ENCODE measurements at places on chromosomes 6 and 20.

DNA sequence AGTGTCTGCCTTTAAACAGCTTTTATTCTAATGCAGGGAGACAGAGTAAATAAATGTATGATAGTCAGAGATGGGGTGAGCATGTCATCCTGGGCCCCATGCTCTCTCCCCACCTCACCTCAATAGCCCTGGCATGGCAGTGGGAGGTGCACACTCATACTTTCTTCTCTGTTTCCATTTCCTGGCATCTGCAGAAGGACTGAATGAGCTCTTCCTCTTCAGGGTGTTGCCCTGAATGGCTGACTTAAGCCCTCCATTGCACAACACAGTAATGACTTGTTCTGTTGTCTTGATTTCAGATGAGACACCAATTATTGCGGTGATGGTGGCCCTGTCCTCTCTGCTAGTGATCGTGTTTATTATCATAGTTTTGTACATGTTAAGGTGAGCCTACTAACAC lies 57.0 kb upstream of the GNRH2 start:
- peak; percentile 85 for DNase-seq

- no peak for DNase-seq
Observed at GRCh38 chr6:40924839-40925238, 114.2 kb downstream of the UNC5CL start.

- DNase-seq: no peak
Observed at GRCh38 chr6:141677598-141678211, 455.0 kb upstream of the GJE1 start.

GRCh38 chr20:61929971-61930666 lies 135.6 kb downstream of the TAF4 start:
- no peak for DNase-seq

DNA sequence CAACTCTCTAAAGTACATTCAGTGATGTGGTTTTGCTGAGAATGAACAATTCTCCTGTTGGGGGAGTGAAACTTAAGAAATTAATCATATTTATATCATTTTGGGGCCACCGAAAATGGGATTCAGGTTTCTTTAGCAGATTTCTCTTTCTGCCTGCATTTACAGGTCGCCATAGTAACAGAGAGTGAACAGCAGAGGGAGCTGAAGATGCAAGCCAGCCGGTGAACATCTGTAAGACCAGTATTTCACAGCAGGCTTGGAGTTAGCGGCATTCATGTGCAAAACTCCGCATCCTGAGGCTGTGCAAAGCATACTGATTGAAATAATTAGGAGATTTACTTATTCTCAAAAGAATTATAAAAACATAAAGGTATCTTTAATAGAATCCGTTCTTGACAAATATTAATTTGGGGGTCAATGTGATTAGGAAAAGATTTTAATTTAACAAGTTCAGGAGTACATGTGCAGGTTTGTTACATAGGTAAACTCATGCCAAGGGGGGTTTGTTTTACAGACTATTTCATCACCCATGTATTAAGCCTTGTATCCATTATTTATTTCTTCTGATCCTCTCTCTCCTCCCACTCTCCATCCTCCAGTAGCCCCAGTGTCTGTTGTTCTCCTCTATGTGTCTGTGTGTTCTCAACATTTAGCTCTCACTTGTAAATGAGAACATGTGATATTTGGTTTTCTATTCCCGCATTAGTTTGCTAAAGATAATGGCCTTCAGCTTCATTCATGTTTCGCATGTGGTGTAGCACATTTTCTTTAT lies 17.8 kb upstream of the HSF2 start:
- DNase-seq: peak; percentile 65

- peak; percentile 78 for DNase-seq
Observed at GRCh38 chr6:33297956-33298772, 578 bp downstream of the RGL2 start.

GRCh38 chr6:26155061-26155930 lies 68.1 kb downstream of the HFE start:
- DNase-seq: peak; percentile 37

DNA sequence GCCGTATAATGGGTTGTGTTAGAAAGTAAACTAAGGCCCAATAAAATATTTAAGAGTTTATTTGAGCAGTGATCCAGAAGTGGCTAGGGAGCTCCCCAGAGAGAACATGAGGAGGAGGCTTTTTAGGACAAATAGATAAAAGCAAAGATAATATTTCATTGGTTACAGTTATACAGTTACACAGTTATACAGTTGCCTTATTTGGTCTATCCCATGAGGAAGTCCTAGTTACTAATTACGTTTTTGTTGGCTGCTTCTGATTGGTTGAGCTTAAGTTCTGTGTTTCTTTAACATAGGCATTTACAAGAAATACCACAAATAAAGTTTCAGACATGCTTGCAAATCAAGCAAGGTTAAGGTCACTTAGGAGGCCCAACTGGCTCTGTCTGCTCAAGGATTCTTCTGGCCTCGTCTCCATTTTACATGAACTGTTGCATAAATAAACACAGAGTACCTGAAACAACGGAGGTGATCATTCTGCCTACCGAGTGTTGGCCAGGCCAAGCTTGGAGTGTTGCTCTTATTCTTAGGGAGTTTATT lies 7.0 kb downstream of the UBD start:
- DNase-seq: no peak

- no peak for DNase-seq
Observed at GRCh38 chr6:95078457-95078856, 498.9 kb upstream of the MANEA start.

- no peak for DNase-seq
Observed at GRCh38 chr20:53568351-53568750, 25.3 kb downstream of the ZNF217 start.

DNA sequence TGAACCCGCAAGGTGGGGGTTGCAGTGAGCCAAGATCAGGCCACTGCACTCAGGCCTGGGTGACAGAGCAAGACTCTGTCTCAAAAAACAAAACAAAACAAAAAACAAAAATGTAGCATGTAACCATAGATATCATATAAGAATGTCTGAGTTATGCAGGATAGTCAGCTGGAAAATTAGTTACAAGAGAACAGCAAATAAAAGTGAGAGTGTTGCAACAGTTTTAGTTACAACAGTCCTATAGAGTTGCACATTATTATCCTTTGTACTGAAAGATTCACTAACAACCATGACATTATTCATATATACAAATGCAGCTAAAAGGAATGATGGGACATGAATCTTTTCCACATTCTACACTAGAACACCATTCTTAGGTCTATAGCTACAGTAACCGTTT lies 16.4 kb downstream of the RNF24 start:
- no peak for DNase-seq

DNA sequence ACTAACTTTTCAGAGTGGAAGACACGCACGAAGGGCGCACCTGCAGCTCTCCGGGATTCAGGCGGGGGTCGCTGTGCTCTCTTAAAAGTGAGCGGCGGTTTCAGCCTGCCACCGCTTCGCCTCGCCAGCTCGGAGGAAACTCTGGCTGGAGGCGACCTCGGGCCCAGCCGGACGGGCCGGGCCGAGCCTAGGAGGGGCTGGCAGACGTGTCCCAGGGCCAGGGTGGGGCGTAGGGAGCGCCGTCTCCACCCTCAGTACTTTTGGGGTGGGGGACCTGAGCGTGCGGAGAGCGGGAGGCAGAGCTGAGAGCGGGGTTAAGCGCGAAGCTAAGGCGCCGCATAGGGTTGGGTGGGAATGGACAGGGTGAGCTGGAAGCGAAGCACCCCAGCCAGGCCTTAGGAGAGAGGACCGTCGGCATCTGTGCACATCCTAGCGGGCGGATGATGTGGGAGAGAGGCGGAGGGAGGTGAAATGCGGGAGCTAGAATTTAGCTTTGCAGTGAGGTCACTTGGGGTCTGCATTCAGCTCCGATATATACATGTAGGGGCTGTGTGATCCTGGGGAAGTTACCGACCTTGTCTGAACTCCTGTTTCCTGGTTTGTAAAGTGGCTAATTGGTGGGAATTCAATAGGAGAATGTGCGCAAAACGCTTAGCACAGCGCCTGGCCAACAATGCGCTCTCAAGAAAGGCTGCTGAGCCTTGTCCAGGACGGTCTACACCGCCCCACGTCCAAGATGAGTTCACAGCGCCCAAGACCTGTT lies 6.5 kb upstream of the TFAP2A start:
- peak; percentile 12 for DNase-seq

DNA sequence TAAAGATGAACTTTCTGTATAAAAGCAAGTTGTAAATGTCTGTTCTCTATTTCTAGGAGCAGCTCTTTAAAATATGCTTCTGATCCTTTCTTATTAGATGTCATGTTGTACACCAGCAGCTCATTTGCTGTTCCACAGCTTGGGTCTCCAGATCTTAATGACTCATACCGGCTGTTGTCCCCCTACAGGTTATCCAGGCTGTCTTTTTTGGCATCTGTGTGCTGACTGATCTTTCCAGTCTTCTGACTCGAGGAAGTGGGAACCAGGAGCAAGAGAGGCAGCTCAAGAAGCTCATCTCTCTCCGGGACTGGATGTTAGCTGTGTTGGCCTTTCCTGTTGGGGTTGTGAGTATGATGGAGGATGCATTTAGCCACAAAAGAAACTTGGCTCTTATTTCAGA lies 76.0 kb downstream of the AIG1 start:
- DNase-seq: no peak

DNA sequence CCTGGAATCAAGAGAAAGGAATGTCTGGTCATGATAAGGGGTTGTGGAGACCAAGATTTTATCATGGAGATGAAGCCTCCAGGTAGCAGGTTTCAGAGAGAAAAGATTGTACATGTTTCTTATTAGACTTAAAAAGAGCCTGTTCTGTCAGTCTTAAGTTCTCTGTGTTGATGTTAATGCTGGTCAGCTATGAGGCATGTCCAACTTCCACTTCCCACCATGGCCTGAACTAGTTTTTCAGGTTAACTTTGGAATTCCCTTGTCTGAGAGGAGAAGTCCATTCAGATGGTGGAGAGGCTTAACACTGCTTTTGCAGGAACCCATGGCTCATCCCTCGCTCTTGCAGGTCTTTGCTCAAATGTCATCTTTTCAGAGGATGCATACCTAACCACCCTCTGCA lies 27.5 kb upstream of the TAB2 start:
- no peak for DNase-seq

DNA sequence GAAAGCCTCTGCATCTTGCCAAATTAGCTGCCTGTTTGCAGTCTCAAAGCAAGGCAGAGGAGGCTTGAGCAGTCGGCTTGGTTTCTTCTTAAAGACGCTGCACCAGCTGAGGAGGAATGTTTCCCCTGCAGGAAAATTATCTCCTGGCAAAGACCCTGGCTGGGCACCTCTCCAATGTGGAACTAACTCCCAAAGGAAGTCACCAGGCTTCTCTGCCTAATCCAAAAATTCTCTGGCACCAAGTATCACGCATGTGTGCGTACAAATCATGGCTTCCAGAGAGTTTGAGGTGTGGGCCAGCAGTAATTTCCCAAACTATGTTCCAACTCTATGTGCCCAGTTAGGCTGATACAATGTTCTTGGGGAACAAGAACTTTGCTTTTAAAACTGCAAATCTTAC lies 176.2 kb downstream of the KIF16B start:
- no peak for DNase-seq

DNA sequence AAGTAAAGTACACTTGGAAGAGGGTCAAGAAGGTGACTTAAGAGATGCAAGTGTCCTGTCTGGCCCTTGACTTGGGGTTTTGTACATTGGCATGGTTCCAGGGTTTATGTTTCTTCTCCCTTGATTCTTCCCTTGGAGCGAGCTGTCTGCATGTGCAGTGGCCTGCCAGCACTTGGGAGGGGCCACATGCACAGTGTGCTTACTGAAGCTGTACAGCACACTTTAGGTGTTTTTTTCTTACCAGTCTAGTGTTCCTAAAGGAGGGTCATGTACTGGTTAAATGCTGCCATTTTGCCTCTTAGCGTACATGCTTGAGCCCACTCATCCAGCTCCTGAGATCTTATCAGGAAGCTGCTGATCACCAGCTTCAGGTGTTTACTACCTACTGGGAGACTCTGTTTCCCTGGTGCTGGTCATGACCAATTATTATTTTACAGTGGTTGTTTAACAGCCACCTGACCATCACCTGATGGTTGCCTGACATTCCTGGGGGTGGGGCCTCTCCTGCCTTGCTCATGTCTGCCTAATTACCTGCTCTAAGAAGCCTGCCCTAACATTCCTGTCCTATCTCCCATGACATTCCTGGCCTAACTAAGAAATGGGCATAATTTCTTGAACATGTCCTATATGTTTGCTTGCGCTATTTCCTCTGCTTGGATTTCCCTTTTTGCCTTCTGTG lies 182.9 kb downstream of the MCHR2 start:
- DNase-seq: no peak

- DNase-seq: no peak
Observed at GRCh38 chr6:165229216-165229615, 80.2 kb downstream of the C6orf118 start.

DNA sequence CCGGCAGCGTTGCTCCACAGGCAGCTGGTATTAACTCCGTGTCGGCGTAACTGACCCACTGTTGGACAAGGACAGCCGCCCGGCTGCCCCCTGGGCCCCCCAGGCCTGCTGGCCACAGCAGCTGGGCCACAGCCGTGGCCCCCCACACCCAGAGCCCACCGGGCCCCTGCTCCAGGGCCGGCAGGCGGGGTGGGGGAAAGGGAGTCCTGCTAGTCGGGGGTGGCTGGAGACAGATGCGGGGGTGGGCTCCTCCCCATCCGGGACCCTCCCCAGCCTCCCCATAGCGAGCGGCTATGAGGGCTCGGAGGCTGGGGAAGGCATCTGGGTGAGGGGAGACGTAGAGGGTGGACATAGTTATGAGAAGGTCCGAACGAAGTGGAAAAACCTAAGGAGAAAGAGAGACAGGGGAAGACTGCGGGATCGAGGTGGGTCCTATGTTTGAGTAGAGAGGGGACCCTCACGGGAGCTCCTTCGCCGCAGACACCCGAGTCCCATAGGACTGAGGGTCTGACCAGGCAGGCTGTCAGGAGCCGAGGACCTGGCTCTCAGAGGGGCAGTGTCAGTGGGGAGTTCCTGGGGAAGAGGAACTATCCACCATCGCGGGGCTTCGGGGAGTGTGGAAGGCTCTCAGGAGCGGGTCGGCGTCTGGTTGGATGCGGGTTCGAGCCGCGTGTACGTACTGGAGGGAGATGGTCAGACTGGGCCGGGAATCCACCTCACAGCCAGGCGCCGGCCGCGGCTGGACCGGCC lies 511 bp downstream of the VARS1 start:
- no peak for DNase-seq

GRCh38 chr6:142731611-142732010 lies 213.4 kb downstream of the HIVEP2 start:
- no peak for DNase-seq

- peak; percentile 63 for DNase-seq
Observed at GRCh38 chr20:19944772-19945459, 72.2 kb upstream of the NAA20 start.

GRCh38 chr6:42450477-42451332 lies 1.0 kb downstream of the TRERF1 start:
- DNase-seq: peak; percentile 55

GRCh38 chr6:37871616-37872372 lies 52.3 kb downstream of the ZFAND3 start:
- DNase-seq: no peak

DNA sequence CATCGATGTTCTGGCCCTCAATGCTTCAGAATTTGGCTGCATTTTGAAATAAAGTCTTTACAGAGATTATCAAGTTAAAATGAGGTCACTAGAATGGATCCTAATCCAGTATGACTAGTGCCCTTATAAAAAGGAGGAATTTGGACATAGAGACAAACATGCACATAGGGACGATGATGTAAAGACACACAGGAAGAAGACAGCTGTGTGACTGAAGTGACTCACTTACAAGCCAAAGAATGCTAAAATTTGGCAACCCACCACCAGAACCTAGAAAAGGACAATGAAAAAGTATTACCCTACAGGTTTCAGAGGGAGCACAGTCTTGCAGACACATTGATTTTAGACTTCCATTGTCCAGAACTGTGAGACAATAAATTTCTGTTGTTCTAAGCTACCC lies 322.8 kb upstream of the GJE1 start:
- no peak for DNase-seq
